ENCODE measurements at places on chromosomes 13 and 19.
A peak's percentile ranks its signal among the peaks of the same experiment; 100 is the strongest.

DNA sequence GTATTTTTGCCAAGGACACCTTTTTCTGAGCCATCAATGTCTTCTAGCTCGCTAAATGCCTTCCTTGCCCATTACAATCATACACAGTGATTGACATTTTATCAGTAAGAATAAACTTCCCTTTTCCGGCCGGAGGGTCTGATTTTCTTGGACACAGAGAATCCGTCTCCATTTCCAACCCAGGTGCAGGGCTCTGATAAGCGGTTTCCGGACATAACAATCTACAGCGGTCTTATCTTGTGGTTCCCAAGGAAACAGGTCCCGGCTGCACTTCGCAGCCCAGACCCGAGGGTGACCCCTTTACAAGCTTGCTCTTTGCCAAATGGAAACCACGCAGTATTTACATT, 5.1 kb upstream of the ZNF77 start:
- DNase-seq: peak; percentile 78

DNA sequence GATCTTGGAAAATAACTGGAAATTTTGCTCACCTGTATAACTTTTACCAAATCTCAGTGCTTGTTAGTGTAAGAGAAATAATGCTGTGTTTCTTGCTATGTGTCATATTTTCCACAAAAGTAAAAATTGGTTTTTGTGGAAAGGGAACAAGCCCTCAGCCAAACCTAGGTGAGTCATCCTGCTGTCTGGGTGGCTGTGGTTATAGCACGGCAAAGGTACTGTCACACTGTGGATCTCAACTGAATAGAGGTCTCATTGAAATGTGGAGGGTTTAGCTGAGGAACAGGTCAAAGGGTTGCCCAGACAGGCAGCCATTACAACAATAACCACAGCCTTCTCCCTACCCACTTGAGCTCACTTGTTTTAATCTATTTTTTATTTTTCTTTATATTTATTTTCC, 338.8 kb upstream of the DACH1 start:
- peak; percentile 38 for DNase-seq

DNA sequence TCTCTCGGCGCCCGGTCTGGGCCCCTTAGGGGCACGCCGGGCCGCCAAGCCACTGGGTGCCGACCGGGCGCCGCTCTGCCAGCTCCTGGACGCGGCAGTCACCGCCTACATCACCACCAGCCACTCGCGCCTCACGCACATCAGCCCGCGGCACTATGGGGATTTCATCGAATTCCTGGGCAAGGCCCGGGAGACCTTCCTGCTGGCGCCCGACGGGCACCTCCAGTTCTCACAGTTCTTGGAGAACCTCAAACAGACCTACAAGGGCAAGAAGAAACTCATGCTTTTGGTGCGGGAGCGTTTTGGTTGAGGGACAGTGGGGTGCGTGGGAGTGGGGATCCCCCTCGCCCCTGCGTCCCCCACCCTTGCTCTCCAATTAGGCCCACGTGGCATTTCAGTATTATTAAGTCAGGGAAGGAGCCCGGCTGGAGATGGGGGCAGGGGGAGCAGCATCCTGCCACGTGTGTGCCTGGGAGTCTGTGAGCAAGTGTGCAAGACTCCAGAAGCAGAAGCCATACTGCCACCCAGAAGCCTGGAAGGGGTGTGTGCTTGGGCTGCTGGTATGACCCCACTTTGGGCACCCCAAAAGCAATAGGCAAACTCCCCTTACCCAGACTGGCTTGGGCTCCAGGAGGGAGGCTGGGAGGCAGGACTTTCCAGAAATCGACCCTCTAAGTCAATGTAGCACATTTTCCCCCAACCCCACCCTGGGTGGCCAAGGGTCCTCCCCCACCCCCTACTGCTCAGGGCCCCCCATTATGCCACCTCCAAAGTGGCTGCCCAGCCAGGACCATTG, 35.7 kb downstream of the ZSWIM4 start:
- DNase-seq: peak; percentile 40

DNA sequence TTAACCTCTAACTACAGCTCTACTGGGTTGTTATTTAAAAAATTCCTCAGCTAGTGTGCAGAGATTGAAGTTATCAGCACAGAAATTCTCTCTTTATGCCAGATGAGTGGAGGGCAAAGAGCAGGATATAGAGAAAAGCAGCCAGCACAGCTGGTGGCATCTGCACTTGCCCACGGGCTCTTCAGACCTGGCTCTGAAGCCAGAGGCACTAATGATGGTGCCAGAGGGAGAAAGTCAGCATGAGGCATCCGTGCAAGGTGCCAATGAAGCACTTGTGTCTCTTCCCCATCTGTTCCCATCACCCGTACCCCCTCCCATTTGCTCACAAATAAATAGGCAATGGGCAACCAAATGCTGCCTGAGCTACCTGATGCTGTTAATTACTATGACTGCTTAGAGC, 138.9 kb downstream of the OLFM4 start:
- no peak for DNase-seq

GRCh38 chr13:104594806-104595205, 1528.6 kb upstream of the SLC10A2 start:
- DNase-seq: no peak

GRCh38 chr13:75986818-75987217, 350.7 kb downstream of the LMO7 start:
- no peak for DNase-seq

DNA sequence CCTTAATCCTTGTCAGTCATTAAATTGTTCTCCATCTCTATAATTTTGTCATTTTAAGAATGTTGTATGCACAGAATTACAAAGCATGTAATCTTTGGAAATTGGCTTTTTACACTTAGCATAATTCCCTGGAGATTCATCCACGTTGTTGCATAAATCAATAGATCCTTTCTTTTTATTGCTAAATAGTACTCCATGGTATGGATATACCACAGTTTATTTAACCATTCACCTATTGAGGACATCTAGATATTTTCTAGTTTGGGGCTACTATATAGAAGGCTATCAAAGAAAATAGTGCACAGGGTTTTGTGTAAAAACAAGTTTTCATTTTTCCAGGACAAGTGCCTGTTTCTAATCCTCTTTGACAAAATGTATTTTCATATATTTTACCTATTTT, 523.6 kb upstream of the KLF12 start:
- no peak for DNase-seq

DNA sequence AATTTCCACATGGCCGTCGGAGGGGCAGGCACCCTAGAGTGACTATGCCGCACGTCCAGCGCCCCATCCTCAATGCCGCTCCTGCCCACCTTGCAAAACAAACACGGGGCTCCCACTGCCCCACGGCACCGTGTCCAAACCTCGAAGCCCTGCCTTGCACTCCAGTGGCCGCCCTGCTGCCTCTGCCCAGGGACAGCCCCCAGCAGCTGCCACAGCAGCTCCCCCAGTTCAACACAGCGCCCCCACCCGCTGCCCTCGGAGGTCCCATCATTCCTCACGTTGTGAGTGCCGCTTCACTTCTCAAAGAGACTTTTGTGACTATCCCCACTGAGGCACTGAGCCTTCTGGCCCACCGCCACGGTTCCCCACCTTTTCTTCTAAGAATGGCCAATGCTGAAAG, 22.3 kb upstream of the TMEM160 start:
- DNase-seq: no peak

GRCh38 chr19:35882114-35882832, 13.9 kb downstream of the APLP1 start:
- DNase-seq: peak; percentile 64

GRCh38 chr19:3670796-3671679, 29.2 kb downstream of the PIP5K1C start:
- DNase-seq: peak; percentile 43

DNA sequence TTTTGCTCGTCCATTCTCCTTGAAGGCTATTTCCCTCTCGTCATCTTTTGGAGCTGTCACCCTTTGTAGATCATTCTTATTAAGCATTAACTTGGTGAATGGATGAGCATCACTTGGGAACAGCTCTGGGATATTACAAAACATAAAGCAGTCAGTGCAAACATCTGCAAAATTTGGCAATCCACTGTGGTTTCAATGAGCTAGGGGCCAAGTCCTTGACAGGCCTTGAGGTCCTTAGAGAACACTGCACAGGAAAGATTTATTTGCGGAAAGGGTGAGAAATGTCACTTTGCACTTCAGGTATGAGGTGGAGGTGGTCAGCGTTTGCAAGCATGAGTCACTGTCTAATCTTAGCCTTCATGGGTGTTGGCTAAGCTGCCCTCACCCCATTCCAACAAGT, 239.7 kb upstream of the MAB21L1 start:
- peak; percentile 41 for DNase-seq

DNA sequence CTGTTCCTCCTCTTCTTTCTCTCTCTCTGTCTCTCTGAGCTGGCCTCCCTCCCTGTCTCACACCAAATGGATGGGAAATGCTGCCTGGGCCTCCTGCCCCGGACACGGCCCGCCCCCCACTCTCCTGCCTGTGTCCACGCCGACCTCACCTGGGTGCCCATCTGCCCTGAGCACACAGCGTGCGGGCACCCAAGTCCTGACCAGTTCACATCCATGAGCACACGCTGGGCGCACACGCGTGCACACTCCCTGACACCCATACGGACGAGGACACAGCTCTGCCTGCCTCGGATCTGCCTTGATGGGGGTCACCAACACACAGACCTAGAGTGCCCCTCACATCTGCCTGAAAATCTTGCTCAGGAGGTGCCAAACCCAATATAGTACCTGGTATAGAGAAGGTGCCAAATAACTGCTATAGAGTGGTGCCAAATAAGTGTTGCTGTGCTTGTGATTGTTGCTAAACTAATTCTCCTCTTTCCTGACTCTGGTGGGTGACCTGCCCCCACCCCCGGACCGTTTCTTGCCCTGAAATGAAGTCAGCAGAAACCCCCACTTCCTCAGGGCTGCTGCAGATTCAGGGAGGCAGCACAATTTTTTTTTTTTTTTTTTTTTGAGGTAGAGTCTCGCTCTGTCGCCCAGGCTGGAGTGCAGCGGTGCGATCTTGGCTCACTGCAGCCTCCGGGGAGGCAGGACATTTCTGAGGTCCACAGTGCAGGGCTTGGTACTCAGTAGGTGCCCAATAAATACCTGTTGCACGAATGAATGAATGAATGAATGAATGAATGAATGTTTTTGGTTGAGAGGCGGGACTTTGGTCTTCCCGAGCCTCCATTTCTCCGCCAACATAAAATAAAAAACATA, 4.6 kb downstream of the NFIC start:
- DNase-seq: no peak

DNA sequence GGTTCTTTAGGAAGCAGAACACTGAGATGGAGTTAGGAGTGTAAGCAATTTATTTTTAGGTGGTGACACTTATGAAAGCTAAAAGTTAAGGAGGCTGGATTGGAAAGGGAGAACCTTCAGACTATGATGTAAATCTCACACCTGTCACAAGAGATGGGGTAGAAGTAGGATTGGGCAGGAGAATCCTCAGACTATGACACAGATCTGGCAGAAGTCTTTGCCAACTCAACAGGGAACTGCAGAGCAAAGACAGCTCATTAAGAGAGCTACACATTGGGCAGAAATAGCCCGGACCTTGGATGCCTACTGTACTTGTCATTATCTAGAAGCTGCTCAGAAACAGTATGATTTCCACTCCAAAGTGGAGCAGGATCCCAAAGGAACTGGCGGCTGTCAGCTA, 134.4 kb downstream of the DNAJC15 start:
- DNase-seq: no peak

DNA sequence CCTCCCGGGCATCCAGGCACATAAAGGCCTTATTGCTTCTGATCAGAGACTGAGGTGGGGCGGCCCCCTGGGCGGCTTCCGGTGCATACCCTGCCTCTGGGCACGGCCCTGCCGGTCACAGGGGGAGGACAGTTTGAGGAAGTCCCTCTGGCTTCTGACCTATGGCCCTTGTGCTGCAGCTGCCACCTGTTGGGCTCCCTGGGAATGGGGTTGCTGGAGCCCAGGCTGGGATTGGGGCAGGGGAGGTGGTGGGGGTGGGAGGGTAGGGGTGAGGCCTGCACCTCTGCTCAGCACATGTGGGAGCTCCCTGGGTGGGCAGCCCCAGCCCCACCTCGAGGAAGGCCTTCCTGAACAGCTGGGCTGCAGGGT, 10.7 kb downstream of the ANO8 start:
- no peak for DNase-seq

DNA sequence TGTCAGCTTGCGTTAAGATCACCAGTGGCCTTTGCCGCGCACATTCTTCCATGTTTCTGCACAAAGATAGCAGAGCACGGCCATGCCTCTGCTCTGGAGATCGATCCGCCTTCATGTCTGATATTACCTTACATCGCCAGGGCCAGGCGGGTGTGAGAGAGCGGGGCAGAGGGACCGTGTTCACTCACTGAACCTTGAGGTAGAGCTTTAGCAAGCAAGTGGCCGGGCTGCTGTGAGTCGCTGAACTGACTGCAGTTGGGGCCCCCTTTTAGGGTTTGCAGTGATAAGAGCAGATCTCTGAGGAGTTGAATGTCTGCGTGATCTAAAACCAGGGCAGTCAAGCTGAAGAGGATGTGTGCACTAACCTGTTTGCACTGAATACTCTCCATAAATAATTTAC, 275.4 kb upstream of the OBI1 start:
- no peak for DNase-seq

GRCh38 chr19:50721441-50722137, 1.6 kb upstream of the CLEC11A start:
- DNase-seq: peak; percentile 11

DNA sequence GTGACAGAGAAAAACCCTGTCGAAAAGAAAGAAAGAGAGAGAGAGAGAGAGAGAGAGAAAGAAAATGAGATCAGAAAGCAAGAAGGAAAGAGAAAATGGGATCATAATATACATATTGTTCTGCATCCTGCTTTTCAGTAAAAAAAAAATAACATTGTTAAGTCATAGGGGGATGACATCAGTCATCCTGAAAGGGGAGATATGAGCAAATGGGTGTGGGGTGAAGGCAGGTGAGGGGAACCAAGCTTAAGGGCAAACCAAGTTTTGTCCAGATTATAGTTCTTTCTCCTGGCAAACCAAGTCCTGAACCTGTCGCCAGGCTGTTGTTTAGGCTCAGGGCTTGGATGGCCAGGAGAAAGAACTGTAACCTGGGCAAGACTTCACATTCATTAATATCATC, 92.6 kb upstream of the TMTC4 start:
- no peak for DNase-seq

GRCh38 chr19:42528354-42529247, at the start of gene CEACAM1:
TSS of gene CEACAM1 (minus strand) at chr19:42528481. CDS start at chr19:42528374, 107 bp downstream.
- DNase-seq: peak; percentile 38

- DNase-seq: no peak
Observed at GRCh38 chr13:26914148-26914547, 153.6 kb upstream of the GPR12 start.

DNA sequence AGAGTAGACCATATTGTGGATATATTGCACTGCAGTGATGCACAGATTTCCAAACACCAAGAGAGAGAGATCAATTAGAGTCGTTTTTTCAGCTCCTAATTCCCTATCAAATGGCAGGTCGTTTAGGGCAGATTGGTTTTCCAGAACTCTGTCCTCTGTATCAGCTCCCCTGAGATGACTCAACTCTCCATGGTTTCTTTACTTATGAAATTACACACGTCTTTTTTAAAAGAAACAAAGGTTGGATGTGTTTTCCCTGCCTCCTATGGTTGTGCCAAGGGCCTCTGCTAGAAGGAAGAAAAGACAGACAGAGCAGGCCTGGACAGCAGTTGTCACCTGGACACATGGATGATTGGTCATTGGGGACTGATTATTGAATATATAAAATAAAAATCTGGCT, 478.1 kb upstream of the NBEA start:
- DNase-seq: no peak

Data from A172 (cell line).